ENCODE measurements at places on chromosomes 1 and 21. TPM values are rescaled to one million over a fixed set of nuclear protein-coding genes. Genes with fewer than 3 reads are reported as not detected.

TMEM82 gene
- total RNA-seq: not detected

DNA sequence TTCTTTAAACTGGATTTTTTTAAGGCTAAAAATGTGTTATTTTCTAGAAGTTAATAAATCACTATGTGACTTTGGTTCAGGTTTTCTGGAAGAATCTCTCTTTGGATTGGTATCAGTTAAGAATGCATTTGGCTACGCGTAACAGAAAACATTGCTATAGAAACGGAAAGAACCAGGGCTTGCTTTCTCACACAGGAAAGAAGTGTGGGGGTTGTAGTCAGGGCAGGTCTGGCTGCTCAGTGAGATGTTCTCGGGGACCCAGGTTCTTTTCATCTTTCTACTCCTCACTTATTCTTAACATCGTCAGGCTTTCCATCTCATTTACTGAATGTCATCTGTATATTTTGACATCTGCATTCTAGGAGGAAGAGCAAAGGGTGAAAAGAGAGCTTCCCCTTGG, 191.4 kb downstream of the ZBTB18 start:
- DNase-seq: no peak

- DNase-seq: no peak
Measured at GRCh38 chr21:28272272-28272992, 720.2 kb downstream of the LTN1 start.

DNA sequence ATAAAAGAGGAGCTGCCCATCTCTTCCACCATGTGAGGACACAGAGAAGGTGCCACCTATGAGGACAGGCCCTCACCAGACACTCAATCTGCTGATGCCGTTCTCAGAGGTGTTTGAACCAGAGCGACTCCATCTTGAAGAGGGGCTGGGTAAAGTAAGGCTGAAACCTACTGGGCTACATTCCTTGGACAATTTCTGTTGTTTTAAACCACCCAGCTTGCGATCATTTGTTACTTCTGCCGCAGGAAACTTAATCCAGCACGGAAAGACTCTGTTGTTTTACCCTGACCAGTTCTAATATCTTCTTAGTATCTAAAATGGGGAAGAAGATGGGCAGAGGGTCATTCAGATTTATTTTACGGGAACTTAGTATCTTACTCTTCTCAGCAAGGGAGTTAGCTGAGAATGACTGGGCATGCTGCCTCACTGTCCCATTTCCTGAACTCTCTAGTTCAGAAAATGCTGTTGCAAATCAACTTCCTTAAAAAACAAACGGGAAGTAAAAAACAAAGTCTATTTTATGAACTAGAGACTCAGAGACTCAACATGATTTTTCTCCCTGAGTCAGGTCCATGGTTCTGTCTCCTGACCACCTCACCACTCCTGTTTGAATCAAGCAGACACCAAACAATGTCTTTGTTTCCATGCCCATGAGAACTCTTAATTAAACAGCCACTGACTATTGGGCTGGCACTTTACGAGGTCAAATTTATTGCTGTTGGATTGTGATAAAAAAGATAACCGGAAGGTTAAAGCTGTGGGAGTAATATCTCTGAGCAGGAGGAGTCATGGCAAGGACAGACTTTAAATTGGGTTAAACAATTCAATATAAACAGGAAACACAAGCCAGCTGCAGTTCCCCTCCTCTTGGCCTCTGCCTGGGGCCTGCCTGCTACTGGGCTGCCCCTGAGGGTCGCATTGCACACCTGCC, 23.8 kb upstream of the IFNAR1 start:
- peak; percentile 61 for DNase-seq

DNA sequence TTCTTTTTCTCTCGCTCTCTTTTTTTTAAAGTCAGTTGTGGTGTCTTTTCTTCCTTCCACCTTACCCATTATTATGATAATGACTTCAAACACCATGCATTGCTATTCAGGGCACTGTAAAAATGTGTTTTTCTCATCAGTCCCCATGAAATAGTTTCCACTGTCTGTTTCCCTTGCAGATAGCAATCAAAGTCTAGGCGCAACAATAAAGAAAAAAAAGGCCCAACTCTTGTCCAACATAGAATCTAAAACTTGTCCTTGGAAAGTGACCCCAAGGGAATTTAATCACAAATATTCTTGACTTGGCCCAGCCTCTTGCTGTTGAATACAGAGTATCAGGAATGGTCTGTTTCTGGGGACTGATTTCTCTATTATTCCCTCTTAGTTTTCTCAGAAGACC, 382.5 kb downstream of the PLPP3 start:
- DNase-seq: peak; percentile 10

DNA sequence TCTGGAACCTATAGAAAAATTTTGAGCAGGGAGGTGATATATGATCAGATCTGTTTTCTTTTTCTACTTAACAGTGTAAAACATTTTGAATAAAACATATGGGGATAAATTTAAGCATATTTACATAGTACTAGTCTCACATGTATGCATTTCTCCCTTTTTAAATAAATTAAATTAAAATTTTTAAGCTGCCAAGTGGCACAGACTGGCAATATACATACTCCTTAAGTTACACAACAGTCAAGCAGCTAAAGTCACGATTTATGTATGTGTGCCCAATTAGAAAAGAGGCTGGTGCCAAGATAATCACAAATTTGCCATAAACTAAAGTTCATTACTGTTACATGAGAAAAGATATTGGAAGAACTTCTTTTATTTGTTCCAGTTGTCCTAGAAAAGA, 532.0 kb downstream of the RWDD3 start:
- DNase-seq: no peak

ADCY10 gene
- not detected for total RNA-seq

DNA sequence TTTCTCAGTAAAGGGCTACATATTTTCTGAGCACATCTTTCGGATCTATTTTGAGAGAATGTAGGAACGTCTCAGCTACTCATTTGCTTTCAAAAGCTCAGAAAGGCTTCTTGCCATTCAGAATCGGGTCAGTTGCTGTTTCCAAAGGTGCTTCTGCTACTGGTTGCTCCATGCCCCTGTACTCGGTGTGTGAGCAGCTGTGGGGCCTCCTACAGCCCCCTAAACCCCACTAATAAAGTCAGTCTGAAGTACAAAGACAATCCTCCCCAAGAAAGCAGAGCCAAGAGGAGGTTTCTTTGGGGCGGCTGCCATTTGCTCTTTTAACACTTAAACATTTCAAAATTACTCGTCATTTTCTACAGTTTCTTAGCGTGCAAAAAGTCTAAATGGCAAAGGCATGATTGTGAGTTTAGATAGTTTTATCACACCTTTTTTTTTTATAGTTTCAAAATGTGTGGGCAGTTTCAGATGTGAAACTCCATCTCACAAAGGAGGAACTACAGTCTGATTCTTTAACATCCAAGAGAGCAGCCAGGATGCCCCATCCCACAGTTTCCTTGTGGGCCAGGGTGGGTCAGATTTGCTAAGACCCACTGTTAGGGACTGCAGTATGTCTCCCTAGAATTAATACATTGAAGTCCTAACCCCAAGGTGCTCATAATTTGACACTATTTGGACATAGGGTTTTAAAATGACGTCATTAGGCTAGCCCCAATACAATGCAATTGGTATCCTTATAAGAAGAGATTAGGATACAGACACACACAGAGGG, 4.1 kb downstream of the RUNX1 start:
- DNase-seq: no peak

CFAP45 gene
- total RNA-seq: 0.17 TPM

ILF2 gene
- total RNA-seq: 267 TPM

GRCh38 chr21:15249285-15249993, 184.6 kb upstream of the NRIP1 start:
- DNase-seq: peak; percentile 1

All from dermis blood vessel endothelial cell (primary cell).